Occipital lobe (tissue), 3 donors: ENCODE measurements at places on chromosomes 3 and 15. TPM values are rescaled to one million over a fixed set of nuclear protein-coding genes. Genes with fewer than 3 reads are reported as not detected.

PDCD10 gene
- 70.0 TPM for total RNA-seq

- DNase-seq = no peak
These were observed 65.7 kb upstream of the IL12A start for GRCh38 chr3:159922861-159923312.

SNTN gene
- total RNA-seq = not detected

DNA sequence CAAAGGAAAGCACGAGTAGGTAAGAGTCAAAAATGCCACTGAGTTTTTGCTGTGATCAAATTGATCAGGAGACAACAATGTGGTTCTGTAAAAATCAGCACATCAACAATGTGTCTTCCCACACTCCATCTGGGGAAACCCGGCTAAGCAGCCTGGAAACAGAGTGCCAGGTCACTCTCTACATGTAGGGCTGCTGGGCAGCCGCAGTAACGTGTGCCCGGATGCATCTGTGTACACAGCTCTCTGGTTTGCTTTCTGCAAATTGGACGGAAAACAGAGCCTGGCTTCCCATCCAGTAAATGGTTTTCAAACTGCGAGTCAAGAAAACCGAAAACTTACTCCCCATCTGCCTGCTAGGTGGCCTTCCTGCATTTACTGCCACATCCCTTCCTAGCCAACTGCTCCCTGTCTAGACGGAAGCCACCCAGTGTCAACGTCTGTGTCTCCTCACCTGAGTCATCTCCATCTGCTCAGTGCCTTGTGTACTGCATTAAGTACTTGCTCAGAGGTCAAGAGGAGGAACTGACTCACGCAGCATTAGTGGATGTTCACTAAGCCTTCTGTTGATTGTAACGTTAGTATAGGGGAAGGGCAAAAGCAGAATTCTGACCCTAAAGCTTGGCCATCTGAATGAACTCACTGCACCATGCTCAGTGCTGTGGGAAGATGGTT is 124.1 kb downstream of the TJP1 start:
- DNase-seq = no peak

GRCh38 chr3:127816783-127817405 is 5.4 kb downstream of the MGLL start:
- no peak for DNase-seq

BRPF1 gene
- 16.8 TPM for total RNA-seq

DNA sequence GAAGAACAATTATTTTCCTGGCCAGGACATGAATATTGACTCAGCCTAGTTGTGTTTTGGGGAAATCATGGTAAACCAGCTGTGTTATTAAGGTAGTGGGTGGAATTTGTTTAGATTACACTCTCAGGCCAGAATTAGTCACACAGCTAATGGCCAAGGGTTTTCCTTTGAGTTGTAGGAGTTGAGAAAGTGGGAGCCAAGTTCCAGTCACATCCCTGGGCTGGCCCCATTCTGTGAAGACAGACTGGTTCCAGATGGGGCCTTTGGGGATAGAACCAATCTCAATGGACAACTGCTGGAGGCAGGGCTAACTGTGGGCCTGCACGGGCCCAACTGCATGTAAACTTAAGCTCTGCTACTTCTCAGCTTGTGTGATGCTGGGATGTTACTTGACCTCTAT is 1.4 kb upstream of the RASL12 start:
- DNase-seq = no peak

GRCh38 chr3:35931867-35932266 is 292.5 kb downstream of the ARPP21 start:
- DNase-seq = no peak

- DNase-seq = no peak
These were observed at the start of gene FAH for GRCh38 chr15:80152896-80153876. Gene FAH (plus strand): TSS chr15:80152999. CDS start chr15:80153055, 56 bp downstream.

RPP25 gene
- 6.4 TPM for total RNA-seq

CLDN16 gene
- under 0.01 TPM for total RNA-seq

NAALADL2 gene
- total RNA-seq = 10.6 TPM

DNA sequence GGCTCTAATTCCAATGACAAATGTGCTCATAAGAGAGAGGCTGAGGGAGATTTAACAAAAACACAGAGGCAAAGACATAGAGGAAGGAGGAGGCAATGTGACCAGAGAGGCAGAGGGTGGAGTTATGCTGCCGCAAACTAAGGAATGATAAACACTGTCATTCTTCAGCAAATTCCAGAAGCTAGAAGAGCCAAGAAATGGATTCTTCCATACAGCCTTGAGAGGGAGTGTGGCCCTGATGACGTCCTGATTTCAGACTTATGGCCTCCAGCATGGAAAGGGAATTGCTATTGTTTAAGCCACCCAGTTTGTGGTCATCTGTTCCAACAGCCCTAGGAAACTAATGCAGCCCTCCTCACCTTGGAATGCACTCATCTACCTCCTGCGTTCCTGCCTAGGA is 30.5 kb downstream of the CD47 start:
- no peak for DNase-seq

IMPG2 gene
- 3.0 TPM for total RNA-seq

DNA sequence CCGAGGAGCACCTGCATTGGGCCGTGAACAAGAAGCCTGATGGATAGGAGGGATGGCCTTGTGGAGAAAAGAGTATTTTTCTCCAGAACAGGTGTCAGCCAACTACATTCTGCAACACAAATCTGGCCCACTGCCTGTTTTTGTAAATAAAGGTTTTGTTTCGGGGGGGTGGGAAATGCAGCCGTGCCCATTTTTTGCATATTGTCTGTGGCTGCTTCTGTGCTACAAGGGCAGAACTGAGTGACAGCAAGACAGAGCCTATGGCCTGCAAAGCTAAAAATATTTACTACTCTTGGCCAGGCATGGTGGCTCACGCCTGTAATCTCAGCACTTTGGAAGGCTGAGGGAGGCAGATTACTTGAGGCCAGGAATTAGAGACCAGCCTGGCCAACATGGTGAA is 95.9 kb upstream of the AKAP13 start:
- no peak for DNase-seq

DNA sequence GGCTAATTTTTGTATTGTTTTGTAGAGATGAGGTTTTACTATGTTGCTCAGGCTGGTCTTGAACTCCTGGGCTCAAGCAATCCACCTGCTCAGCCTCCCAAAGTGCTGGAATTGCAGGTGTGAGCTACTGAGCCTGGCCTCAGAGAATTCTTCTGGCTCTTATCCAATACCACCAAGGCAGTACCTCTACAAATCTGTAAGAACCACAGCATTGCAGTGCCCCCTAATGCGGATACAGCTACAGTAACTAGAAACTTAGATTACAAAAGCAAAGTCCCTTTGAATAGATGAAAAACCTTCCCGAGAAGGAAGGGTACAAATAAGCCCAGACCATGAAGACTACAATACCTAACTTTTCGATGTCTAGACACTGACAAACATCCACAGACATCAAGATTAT is 107.9 kb upstream of the DPPA4 start:
- no peak for DNase-seq

DNA sequence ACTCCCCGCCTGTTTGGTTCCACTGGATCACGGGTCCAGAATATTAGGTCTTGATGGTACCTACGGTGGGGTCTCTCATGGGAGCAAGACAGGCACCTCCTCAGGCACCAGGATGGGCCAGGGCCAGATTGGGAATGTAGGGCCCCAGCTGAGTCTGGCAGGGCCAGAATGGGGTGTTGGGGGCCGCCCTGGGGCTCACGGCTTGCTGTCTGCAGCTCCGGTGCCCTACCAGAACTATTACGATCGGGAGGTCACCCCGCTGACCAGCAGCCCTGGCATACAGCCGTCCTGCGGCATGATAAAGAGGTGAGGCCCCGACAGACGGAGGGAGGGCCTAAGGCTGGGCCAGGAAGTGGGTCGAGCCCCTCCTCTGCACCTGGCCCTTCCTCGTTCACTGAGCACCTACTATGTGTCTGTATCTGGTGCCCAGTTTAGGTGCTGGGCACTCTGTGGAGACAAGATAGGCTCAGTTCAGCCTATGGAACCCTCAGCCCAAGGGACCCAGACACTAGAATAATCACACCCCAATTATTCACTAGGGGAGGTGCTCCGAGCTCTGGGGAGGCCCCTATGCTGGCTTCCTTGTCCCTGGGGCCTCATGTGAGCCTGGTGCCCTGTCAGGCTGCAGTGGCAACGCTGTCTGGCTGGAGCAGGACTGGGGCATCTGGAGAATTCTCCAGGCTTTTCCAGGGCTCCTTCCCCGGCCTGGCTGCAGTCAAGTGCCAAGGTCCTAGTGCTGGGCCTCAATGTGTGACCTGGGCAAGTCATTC is 37.9 kb downstream of the PSTPIP1 start:
- no peak for DNase-seq

DNA sequence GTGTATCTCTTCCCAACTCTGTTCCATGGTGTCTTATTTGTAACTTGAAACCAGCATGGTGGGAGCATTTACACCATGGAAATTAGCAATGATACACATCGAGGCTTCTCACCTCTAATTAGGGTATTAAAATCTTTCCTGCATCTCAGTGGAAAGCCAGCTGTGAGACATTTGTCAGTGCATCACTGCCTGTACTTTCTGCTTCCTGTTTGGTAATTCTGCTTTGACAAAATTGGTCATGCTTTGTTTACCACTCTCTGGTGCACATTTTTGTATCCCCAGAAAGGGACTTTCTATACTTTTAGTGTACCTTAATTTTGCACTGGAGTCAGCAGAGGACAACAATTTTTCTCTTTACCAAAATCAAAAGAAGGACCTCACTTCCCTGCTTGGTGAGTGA is 402.1 kb downstream of the PDCD6IP start:
- no peak for DNase-seq

- peak; percentile 51 for DNase-seq
These were observed 11.4 kb upstream of the CCDC174 start for GRCh38 chr3:14640157-14640562.

DNA sequence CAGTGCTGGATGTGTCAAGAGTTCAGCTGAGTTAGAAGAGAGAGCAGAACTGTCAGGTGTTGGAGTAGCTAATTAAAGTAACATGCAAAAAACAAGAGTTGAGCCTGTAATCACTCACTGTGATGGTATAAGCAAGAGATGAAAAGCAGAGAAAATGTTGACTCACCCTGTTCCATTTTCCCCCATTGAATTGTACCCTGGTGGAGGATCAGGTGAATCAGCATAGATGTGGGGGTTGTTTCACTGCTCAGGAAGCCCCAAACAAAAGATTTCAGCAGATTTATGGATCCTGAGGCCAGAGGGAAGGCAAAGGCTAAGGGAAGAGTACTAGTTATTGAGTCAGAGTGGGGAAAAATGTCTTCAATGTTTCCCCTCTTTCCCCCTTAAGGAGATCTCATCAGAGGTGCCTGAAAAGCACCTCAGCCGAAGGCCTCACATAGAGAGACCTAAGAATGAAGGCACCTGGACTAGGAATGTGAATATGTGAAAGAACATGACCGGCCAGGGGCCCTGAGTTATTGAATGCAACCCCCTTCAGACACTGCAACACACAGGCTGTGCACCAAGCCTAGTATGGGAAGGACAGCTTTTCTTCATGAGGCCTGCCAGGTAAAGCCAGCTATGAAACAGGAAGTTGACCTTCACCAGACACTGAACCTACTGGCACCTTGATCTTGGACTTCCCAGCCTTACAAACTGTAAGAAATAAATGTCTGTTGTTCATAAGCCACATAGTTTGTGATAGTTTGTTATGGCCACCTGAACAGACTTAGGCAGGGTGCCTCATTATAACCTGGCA is 90.1 kb downstream of the TMCO5A start:
- no peak for DNase-seq

KNG1 gene
- total RNA-seq = not detected

- DNase-seq = no peak
These were observed 14.6 kb upstream of the TMEM40 start for GRCh38 chr3:12773710-12774086.

DNA sequence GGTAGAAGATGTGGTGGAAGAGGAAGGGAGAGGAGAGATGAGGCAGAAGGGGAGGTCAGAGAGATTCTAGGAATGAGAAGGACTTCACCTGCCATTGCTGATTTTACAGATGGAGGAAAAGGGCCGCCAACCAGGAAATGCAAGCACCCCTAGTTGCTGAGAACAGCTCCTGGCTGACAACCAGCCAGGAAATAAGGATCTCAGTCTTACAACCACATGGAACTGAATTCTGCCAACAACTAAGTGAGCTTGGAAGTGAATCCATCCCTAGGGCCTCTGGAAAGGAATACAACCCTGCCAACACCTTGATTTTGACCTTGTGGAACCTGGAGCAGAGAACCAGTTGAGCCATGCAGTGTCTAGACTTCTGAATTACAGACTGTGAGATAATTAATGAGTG is 86.6 kb downstream of the EDEM1 start:
- no peak for DNase-seq

- no peak for DNase-seq
These were observed 64.0 kb downstream of the CHRD start for GRCh38 chr3:184443831-184444230.

SOX2 gene
- 78.0 TPM for total RNA-seq

ZBTB20 gene
- total RNA-seq = 62.7 TPM

FSIP1 gene
- 14.7 TPM for total RNA-seq

DNA sequence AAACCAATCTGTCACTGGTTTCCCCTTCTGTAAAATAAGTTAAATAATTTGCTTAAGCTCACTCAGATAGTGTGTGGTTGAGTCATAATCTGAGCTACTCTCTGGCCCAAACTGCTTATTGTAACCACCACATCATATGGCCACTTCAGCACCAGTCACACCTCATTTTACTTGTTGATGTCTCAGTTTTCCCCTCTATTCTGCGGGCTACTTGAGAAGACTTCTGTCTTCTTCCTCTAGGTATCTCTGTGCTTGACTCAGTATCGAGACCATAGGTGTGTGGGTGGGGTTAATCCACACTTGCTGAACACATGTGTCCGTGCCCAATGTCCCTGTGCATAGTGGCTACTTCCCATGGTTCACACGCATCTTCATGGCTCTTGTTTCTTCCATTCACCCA is 32.9 kb downstream of the CRYGS start:
- DNase-seq = no peak

- DNase-seq = no peak
These were observed 1.1 kb downstream of the SLC35G2 start for GRCh38 chr3:136819731-136820679.

- DNase-seq = no peak
These were observed 64.3 kb downstream of the FNDC3B start for GRCh38 chr3:172103724-172104123.

FSTL1 gene
- total RNA-seq = 63.8 TPM

SYNPR gene
- total RNA-seq = 56.5 TPM

DNA sequence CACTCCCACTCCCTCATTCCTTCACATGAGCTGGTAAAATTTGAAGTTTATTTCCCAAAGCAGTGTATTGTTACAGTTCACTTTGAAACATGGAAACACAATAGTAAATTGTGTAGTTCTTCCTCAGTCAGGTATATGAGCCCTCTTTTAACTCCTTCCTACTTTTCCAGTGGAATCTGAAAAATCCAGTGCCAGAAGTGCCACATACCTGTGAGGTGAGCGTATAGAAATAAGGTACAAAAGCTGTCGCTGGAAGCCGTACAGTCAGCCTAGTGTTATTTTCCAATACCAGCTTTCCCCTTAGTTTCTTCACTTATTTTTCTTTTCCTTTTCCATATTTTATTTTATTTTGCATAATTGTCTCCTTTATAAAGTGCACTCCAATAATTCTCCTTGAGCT is 81.7 kb upstream of the CADM2 start:
- no peak for DNase-seq

DNA sequence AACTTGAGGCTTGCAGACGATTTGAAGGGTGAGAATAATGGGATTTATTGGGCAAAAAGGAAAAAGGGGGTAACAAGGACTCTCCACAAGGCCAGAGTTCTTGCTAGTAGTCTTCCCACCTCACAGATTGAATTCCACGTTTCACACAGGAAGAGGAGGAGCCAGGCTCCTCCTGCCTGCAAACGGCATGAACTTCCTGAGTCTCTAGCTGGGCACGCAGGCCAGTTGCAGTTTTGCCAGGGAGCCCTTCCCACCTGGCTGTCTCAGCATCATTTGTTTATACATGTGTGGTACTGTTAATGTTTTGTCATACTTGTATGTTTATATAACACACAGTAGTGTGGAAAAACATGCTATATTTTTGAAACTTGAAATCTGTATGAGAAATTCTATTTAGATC is 155.0 kb downstream of the NLGN1 start:
- no peak for DNase-seq
